Stimulated activated CD4-positive, alpha-beta T cell treated with anti-CD3 and anti-CD28 coated beads, Interleukin-1b, Interleukin-23, amount 100 ng/mL, for 1 hour (primary cell): ENCODE measurements at places on chromosomes 12 and 14.

GRCh38 chr12:89470741-89471509, 53.7 kb downstream of the GALNT4 start:
- no peak for DNase-seq

- no peak for DNase-seq
Measured at GRCh38 chr14:76995279-76996035, 33.1 kb downstream of the IRF2BPL start.

DNA sequence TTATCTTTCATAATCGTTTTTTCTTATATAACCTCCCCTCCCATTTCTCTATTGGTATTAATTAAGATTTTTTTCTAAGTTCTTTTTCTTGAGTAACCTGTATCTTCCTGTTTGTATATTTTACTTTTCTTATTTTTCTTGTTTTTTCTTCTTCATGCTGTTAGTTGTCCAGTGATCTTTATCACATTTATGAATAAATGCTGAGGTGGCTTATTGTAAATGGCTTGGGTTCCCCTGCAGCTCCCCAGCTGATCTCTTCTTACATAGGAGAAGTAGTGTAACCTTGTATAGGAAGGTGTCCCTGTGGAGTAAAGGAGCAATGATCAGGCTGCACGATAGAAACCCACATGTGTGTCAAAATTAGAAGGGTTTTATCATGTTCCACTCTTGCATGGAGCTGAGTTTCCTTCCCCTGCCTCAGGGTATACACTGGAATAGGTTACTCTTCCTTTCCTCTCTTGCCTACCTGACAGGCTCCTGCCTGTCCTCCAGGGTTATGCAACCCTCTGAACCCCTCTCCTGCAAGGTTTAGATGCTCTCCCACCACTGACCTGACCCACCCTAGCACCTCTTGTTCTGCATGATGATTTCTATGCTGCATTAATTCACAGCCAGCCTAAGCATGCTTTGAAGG, 334.8 kb upstream of the RGS6 start:
- no peak for DNase-seq

GRCh38 chr12:6444704-6445688, at the start of gene CD27:
CD27 (plus strand) TSS chr12:6444955; CDS start chr12:6445096, 141 bp downstream.
- DNase-seq = no peak

DNA sequence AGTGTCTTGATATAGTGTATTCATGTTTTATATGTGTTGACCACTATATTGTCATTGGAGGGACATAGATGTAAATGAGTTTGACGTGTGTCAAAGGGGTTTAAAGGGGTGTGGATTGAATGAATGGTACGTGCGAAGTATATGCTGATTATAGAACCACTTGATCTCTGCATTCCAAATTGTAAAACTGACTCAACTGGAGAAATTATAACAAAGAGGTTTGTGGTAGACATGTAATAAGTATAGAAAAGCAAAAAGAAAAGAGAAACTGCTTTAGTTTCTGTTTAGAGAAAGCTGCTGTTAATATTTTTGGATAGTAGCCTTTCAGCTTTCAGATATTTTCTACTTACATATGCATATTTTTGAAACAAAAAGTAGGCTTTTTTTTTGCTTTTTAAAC, 8.9 kb upstream of the MYRFL start:
- no peak for DNase-seq

GRCh38 chr12:77630344-77630743, 200.3 kb upstream of the NAV3 start:
- DNase-seq = no peak

DNA sequence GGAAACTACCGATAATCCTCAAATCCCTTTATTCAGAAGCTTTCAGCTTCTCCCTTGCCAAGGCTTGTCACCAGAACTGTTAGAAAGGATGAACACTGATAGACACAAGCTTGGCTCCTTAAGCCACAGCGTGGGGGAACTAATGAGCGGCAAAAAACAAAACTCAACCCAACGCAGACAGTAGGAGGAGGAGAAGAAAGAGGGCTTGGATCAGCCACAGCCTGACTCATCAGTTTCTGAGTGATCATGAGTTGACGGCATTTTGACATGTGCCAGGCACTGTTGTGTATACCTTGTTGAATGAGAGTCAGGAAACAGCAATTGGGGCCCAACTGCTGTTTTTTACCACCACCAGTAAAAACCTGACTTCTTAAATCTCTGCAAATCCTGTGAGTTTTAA, 23.7 kb downstream of the PLXNC1 start:
- DNase-seq = no peak

DNA sequence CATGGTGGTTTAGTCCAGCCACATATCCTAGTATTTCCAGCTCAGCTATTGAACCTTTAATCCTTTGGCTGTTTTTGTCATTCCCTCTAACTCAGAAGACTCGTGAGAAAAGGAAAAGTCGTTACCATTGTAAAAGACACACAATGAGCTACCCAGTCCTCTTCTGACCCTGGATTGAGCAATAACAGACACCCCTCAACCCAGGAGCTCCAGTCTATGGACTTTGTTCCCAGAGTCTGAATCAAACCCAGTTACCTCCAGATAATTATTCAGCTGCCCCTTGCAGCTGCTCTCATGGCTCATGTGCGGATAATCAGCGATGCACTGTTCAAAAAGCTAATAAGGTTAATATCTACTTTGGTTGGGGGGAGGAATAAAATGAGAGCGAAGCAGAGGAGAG, 402.4 kb downstream of the BTG1 start:
- no peak for DNase-seq

DNA sequence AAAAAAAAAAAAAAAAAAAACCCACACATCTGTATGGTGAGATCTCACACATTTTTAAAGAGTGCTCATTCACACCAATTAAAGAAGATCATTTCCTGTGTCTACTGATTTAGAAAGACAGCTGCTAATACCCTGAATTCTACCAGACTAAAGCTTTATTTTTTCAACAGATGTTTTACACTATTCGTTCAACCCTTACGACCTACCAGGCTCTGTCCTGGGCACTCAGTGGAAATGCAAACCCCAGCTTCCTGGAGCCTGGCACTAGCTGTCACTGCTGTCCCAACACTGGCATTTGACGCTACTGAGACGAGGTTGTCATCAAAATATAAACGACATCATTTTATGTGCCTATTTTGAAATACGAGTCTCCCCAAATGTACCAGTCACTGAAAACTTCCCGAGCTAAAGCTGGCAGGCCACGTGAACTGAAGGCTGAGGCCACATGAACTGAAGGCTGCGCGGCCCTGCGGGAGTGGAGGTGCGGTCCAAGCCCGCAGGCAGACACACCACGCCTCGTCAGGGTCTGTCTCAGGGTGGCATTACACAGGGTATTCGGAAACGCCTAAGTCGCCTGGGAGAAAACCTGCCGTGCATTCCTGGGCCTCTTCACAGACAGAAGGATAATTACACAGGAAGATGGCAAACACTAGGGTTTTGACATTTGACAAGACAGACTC, 27.2 kb downstream of the SLC15A4 start:
- no peak for DNase-seq

GRCh38 chr14:92607702-92608429, 94.3 kb downstream of the RIN3 start:
- no peak for DNase-seq

GRCh38 chr12:29082522-29082921, 66.6 kb upstream of the FAR2 start:
- no peak for DNase-seq

DNA sequence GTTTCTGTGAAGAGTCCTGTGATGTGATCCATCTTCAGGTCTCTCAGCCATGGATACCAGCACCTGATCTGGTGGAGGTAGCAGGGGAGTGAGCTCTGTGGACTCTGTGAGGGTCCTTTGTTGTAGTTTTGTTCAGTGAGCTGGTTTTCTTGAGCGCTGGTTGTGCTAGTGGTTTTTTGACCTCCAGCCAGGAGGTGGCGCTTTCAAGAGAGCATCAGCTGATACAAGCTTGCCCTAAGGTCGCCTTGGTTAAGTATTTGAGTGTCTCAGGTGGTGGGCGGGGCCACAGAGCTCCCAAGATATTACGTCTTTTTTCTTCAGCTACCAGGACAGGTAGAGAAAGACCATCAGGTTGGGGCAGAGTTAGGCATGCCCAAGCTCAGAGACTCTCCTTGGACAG, 139.7 kb downstream of the TTLL5 start:
- DNase-seq = no peak

DNA sequence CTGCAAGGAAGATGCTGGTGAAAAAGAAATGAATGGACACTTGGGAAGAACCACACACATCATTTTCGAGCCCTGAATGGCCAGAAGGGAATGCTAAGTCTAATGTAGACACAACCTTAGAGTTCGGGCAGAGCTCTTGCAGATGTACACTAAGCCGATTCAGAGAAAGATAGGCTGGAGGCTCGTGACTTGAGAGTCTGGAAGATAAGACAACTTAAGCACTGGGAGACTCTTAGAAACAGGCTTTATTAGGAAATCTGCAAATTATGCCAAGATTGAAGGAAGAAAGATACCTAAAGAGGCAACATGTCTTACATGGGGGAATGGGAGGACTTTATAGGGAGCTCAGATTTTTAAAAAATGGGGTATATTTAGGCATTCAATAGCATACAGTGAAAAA, 13.5 kb downstream of the TBPL2 start:
- DNase-seq = no peak

DNA sequence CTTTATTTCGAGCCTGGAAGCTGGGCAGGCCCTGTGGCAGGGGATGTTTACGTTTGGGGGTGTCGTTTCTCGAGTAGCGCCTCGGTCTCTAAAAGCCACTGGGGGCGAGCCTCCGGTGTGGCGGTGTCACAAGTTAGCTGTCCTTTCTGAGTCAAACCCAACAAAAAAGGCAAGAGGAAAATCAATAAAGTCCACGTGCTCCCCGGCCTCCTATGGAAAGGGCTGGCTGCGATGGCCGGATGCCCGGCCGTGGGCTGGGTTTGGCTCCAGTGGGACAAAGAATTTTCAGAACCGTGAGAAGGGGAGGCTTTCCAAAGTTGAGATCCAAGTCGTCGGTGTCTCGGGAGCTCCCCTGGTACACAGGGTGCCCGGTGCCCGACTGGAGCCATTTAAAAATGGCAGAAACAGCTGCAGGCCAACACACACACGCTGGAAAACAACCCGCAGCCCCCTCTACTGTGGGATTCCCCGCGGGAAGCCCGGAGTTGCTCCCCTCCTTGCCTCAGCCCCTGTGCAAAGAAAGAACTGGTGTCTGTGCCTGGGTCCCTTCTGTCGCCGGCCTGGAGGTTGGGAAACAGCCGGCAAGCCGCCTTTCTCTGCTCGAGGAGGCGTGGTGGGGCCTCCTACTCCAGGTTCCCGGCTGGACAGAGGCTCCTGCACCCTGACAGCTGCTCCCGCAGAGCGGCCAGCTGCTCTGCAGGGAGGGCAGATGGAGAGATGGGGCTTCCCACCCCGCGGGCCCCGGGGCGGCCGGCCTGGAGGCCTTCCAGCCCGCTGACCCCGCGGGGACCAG, 1.9 kb downstream of the BCL7A start:
- no peak for DNase-seq

GRCh38 chr14:106562451-106562850, 1036.1 kb downstream of the TMEM121 start:
- no peak for DNase-seq

DNA sequence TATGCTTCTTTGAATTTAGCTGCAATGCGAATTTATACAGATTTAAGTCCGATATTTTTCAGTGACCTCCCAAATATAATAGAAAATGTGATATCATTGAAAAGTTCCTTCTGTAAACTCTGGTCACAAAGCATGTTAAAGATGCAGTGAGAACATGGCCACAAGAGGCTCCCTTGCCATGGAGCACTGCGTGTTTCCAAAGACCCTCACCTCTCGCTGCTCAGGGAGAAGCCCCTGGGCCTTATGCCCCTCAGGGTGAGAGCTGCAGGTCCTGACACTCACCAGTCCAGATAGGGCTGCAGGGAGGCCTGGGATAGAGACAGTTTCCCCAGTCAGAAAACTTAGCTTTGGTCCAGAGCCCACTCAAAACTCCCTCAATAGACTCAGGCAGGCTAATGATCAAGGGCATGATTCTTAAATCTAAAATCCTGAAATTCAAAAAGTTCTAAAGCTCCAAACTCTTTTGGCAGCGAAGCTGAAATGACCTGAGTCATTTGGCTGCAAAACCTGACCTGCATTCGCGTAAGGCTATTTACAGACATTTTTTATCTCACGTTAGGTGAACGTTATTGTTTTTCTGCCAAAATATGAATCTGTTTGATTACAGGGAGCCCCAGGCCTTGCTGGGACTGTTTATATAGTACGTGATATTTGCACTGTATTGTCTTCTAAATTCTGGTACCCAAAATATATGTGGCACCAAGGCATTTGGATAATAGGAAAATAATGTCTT, 67.8 kb downstream of the CAPZA3 start:
- no peak for DNase-seq

DNA sequence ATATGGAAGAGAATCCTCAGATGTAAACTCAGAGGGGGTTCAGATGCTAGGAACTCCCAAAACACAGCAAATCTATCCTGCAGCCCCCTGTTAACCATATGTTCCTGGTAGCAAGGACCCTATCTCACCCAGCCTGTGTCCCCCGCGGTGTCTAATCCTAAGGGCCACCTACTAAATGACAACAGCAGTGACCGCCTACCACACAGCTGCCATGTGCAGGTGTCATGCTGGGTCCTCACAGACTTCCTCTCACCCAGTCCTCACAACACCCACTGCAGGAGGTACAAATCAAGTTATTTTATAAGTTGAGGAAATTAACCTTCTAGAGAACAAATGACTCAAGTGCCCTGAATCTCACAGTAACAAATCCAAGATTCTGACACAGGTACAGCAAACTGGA, 73.9 kb downstream of the ITPK1 start:
- DNase-seq = no peak

- no peak for DNase-seq
Measured at GRCh38 chr12:90102957-90103652, 394.5 kb upstream of the ATP2B1 start.

DNA sequence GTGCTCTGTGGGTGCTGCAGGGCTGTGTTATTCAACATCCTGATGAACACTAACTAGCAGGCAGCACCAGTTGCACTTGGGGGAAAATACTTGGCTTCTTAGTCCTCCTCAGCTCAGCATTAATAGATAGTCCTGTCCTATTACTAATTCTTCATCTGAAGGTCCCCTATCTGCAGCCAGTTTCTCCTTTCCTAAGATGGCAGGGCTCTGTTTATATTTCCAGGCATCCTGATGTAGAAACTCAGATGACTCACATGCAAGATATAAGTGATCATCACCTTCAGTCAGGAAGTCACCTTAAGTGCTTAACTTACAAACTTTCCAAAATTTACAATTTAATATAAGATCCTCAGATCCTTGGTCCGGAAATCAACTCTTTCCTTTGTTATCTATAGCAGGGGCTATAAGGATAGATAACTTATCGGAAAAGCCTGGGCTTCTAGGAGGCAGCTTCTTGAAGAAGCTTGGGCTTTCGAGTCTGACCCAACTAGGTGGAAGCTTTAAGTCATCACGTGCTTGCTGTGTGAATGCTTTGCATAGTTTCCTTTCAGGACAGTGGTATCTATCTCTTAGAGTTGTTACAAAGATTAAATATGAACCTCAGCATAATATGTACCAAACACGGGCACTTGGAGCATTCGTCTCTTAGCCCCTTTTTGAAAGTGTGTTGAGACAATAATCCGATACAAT, 181.0 kb upstream of the GRIP1 start:
- DNase-seq = no peak

- DNase-seq = no peak
Measured at GRCh38 chr12:132837693-132838409, 9.2 kb upstream of the GOLGA3 start.
